CD8-positive, alpha-beta memory T cell (primary cell): ENCODE measurements at places on chromosomes 6 and 20. TPM values are rescaled to one million over a fixed set of nuclear protein-coding genes. Genes with fewer than 3 reads are reported as not detected.

The SSTR4 gene
- not detected for total RNA-seq

The RAD21L1 gene
- total RNA-seq: not detected

The MEA1 gene
- 102 TPM for total RNA-seq

The MYT1 gene
- total RNA-seq: 0.07 TPM

The CGA gene
- not detected for total RNA-seq

The YIPF3 gene
- total RNA-seq: 49.1 TPM

DNA sequence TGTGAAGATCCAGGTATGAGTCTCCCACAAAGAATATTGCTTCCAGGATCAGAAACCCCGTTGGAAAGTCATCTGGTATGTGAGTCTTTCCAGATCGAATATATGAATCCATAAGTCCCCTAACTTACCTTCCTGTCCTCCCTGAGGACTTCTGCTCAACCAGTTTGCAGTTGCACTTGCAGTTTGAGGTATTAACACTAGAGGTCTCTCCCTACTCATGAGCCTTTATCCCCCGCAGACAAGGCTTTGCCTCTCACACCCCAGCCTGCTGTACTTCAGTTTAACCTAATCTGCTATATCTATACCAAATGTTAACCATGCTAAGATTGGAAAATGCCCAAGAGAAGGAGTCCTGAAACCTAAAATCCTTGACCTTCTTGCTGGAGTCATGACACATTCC lies 135.3 kb upstream of the DEFB112 start:
- DNase-seq: no peak

DNA sequence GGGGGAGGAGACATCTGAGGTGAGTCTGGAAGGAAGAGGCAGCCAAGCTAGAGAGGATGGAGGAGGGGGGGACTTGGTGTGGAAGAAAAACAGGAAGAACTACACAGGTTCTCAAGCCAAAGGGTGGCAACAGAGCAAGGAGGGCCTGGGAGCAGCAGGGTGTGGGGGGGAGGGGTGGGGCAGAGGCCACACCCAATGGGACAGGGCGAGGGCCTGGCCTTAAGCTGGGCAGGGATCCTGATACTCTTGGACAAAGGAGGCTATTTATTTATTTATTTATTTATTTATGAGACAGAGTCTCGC lies 359.0 kb downstream of the ZFAND3 start:
- no peak for DNase-seq

DNA sequence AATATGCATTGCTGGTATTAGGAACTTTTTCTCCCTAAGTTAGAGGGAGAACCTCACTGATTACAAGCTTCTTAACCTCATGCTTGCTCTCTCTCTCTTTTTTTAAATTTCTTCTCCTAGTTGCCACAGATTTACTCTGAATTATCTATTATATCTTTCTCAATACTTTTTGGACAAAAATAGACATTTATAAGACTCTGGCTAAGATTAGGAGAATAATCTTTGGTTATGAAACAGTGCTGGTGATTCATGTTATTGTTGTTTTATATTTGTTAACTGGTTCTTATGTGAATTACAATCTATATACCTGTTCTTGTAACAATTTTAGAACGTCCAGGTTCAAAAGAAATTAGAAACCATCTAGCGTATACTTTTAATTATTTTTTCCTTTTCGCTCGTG lies 187.8 kb downstream of the OGFRL1 start:
- DNase-seq: no peak

- no peak for DNase-seq
Measured at GRCh38 chr6:168871642-168872315, 381.9 kb downstream of the THBS2 start.

GRCh38 chr6:7268362-7268761 lies 44.6 kb downstream of the SSR1 start:
- DNase-seq: no peak

DNA sequence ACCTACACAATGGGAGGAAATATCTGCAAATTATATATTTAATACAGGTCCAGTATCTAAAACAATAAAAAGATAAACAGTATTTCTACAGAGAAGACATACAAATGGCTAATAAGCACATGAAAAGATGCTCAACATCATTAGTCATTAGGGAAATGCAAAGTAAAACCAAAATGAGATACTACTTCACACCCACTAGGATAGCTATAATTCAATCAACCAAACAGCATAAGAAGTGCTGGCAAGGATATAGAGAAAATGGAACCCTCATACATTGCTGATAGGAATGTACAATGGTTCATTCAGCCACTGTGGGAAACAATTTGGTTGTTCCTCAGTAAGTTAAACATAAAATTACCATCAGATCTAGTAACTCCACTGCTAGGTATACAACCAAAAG lies 48.7 kb downstream of the NUDT3 start:
- no peak for DNase-seq

DNA sequence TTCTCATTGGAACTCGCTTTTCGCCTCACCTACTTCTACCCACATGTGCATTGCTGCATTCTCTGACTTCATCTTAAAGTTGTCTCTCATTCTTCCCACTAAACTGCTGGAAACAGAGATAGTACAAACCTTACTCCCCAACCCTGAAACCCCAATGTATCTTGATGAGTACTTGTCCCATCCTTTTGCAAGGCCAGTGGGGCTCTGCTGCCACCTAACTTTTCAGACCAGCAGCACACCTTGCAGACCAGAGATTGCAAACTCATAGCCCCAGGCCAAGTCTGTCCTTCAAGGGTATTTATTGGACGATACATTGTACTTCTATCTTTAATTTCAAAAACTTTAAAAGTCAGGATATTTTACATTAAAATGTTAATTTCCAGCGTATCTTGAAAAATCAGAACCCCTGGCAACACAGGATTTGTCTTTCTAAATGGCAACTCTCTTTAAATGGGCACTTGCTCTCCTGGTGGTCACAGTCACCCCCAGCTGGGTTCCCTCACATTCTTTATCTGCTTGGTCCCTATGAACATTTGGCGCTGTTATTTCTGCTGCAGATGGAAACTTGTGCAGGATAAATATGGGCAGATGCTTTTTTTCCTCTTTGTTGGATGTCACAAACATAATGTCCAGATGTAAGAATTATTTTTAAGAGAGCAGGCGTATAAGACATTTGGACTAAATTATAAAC lies 83.9 kb downstream of the SOD2 start:
- DNase-seq: no peak

- DNase-seq: no peak
Measured at GRCh38 chr6:130967502-130968445, 95.3 kb downstream of the EPB41L2 start.

DNA sequence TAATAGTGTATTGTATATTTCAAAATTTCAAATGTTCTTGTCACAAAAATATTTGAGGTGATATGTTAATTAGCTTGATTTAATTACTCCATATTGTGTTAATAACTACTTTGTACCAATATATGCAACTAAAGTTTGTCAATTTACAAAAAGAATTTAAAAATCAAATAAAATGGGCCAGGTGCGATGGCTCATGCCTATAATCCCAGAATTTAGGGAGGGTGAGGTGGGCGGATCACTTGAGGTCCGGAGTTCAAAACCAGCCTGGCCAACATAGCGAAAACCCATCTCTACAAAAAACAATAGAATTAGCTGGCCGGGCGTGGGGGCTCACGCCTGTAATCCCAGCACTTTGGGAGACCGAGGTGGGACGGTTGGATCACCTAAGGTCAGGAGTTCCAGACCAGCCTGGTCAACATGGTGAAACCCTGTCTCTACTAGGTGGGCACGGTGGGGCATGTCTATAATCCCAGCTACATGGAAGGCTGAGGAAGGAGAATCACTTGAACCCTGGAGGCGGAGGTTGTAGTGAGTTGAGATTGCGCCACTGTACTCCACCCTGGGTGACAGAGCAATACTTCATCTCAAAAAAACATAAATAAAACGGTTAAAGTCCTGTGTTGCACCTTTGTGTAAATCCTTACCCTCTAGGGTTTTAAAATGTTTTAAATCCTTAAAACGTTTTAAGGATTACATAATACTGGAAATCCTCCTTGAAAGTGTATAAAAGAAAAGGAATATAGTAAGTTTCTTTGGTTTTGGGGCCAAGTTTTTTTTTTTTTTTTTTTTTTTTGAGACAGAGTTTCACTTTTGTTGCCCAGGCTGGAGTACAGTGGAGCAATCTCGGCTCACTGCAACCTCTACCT lies 4.0 kb downstream of the HSPA1B start:
- DNase-seq: no peak

DNA sequence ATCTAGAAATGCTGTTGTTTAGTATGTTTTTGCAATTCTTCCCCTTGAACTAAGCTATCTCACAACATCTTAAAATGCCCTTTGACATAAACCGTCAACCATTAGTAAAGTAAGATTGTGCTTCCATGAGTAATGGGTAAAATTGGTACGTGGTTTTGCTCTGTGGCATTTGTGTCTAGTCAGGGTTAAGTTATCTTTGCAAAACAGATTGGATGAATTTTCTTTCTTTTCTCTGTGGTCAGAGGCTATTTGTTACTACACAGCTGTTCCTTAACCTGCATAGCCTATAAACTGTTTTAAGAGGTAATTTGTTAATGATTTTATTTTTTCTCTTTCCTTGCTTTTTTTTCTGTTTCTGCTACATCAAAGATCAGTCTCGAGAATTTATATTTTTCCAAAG lies 75.4 kb downstream of the RPP40 start:
- DNase-seq: no peak

GRCh38 chr6:87110636-87111035 lies 15.7 kb upstream of the CGA start:
- DNase-seq: no peak

GRCh38 chr6:106173124-106173879 lies 87.2 kb downstream of the PRDM1 start:
- DNase-seq: no peak
